ENCODE measurements at places on chromosomes 6 and 20.
A peak's percentile ranks its signal among the peaks of the same experiment; 100 is the strongest.

DNA sequence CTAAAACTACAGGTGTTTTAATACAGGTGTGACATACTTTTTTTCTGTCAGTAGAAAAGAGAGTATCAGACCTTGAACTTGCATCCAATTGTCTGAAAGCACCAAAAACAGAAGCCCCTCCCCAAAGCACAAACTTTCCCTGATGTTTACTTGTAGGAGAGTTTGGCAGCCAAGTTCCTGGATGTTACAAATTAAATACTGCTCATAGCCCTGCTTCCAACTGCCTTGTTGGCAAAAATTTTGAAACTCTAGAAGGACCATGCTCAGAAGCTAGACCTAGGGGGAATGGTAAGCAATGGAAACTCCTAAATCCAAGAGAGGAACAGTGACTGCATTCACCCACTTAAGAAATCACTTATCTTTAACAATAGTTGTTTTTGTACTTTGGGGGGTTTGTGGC is 17.0 kb upstream of the ARG1 start:
- DNase-seq = no peak

DNA sequence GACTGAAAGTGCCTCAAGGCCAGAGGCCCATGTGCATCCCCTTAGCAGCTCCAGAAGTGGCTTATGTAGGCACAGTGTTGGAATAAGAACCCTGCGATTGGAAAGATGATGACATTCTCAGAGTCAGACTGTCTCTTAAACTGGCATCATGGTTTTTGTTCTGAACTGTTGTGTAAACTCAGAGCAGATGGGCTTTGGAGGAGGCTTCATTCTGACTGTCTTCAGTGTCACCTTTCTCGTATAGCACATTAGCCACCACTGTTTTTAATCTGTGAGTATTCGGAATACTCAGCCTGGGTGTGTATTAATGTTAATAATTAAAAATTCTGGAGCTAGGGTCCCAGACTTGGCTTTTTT is 140.9 kb downstream of the JARID2 start:
- no peak for DNase-seq

- no peak for DNase-seq
These were observed 2.9 kb upstream of the FNDC11 start for GRCh38 chr20:63551068-63551467.

DNA sequence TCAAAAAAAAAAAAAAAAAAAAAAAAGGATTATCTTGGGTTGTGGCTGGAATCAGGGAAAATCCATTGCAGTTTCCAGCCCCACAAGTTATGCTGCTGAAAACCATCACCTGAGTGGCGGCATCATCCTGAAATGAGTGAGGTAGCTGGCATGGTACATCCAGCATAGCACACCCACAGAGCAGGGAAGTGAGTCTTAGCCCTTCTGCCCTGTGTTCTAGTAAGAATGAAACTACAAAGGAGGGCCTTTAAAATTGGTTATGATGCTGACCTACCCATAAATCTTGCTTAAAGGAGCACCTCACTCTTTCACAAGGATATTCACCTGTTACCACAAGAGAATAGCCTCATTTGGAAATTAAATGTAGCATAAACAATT is 119.2 kb downstream of the NFATC2 start:
- DNase-seq = no peak

DNA sequence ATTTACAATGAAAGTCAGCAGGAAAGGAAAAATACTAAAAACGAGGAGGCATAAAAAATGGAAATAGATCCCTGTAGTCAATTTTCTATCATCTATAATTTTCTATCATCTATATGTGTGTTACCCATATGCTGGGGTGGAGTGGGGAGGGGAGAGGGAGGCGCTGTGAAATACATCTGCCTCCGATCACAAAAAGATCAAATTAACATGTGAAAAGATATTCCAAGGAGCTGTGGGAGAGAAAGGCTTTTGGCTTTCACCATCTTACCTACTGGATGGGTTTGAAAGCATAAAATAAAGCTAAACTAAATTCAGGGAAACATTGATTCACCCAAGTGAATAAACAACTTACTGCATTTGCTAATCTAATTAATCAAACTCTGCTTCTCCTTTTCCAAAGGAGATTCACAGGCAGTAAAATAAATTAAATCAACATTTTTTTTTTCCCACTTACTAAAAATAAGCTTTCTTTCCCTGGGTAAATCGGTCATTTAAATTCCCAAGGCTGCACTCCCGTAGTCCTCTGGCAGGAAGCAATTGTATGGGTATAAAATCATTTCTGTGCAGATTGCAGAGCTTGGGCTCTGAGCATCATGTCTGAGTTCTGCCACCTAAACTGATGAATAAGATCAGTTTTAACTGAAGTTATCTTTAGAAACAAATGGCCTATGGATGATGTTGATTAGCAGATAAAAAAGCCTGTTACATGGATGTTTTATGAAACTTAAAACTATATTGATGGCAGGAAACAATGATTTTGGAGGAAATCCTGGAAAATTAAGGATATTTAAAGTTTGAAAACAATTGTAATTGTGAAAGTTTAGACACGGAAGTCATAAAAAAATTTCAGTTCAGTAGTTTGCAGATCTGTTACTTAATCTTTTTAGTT is 147.9 kb downstream of the SOX4 start:
- DNase-seq = no peak

DNA sequence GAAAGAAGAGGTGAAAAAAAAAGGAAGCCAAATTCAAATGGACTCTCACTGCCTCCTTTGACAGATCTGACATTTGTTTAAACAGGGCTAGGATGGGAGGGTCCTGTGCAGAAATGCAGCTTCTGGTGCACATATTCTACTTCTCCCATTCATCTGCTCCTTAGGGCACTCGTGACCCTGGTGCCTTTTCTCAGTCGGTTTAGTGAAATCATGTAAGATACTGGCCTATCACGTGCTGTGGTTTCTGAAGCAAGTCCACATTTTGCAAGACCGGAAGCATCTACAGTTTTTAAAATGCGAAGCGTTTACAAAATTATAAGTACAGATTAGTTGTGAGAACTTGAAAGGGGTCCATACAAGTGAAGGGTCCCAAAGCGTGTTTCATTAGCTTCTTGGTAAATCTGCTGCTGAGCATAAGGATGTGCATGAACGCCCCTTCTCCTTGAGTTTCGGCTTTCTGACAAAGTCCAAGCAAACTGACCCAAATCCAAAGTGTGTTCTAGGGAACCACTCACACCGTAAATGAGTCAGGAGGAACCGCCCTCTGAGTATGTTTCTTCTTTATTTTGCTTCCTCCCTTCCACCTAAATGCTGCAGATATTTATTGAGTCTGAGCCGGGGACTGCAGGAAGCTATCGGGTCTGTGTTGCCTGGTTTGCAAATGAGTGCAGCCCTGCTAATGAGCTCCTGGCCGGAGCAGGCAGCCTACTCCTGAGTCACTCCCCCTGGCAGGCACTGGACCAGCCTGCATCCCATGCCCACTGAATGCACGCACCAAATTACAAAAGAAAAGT is 323.8 kb upstream of the JARID2 start:
- DNase-seq = no peak

- no peak for DNase-seq
These were observed 11.5 kb downstream of the MDC1 start for GRCh38 chr6:30705620-30706019.

GRCh38 chr6:111666847-111667246 is 61.2 kb upstream of the TRAF3IP2 start:
- no peak for DNase-seq

GRCh38 chr6:141587482-141588266 is 545.1 kb upstream of the GJE1 start:
- DNase-seq = peak; percentile 69
